ENCODE measurements at places on chromosomes 7 and 10.

GRCh38 chr7:133207687-133208086 is 45.2 kb upstream of the EXOC4 start:
- no peak for DNase-seq

GRCh38 chr10:24969841-24970281 is 17.5 kb upstream of the PRTFDC1 start:
- DNase-seq: no peak

GRCh38 chr7:90642978-90643377 is 46.9 kb downstream of the CDK14 start:
- DNase-seq: no peak

GRCh38 chr10:110409926-110410325 is 87.8 kb upstream of the DUSP5 start:
- DNase-seq: no peak

GRCh38 chr7:134104166-134104565 is 23.0 kb upstream of the LRGUK start:
- DNase-seq: no peak

GRCh38 chr10:63884426-63884825 is 363.2 kb downstream of the REEP3 start:
- DNase-seq: no peak

- no peak for DNase-seq
Observed at GRCh38 chr7:111092406-111093236, 1.7 kb downstream of the LRRN3 start.

DNA sequence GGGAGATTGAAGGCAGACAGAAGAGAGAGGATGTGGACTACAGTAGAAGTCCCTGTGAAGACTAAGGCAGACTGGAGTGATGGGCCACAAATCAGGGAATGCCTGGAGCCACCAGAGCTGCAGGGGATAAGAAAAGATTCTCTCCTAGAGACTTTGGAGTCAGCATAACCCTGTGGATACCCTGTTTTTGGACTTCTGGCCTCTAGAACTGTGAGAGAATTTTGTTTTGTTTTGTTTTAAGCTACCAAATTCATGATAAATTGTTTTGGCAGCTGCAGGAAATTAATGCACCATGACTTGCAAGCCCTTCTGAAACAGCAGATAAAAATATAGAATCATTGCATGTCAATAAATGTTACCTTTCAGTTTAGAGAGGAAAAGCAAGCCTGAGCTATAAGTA is 41.3 kb downstream of the INHBA start:
- no peak for DNase-seq

- no peak for DNase-seq
Observed at GRCh38 chr7:91267171-91267955, 3.1 kb downstream of the FZD1 start.

- no peak for DNase-seq
Observed at GRCh38 chr7:136016649-136017395, 39.7 kb upstream of the MTPN start.

GRCh38 chr7:110205899-110206298 is 885.0 kb upstream of the LRRN3 start:
- no peak for DNase-seq

- DNase-seq: no peak
Observed at GRCh38 chr10:103473261-103473671, 5.8 kb downstream of the CALHM3 start.

GRCh38 chr10:51659344-51659743 is 40.1 kb downstream of the CSTF2T start:
- DNase-seq: no peak

- no peak for DNase-seq
Observed at GRCh38 chr10:84548869-84549268, 220.5 kb downstream of the CCSER2 start.

- DNase-seq: no peak
Observed at GRCh38 chr7:153537271-153537670, 514.9 kb upstream of the DPP6 start.

DNA sequence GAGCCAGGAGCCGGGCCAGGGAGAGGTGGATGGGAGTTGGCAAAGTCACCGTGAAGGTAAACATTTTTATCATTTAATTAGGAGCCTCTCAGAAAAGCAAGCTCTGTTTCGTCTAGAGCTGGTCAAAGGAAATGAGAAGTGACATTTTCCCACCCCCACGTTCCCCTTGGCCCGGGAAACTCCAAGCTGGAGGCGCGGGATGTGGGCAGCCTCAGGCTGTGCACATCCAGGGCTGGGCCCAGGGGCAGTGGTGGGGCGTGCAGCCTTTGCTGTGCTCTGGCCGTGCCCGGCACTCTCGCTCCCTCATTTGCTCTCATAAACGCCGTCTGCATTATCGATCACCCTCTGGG is 135.6 kb upstream of the RET start:
- DNase-seq: no peak

- no peak for DNase-seq
Observed at GRCh38 chr7:91533996-91534395, 269.8 kb downstream of the FZD1 start.

DNA sequence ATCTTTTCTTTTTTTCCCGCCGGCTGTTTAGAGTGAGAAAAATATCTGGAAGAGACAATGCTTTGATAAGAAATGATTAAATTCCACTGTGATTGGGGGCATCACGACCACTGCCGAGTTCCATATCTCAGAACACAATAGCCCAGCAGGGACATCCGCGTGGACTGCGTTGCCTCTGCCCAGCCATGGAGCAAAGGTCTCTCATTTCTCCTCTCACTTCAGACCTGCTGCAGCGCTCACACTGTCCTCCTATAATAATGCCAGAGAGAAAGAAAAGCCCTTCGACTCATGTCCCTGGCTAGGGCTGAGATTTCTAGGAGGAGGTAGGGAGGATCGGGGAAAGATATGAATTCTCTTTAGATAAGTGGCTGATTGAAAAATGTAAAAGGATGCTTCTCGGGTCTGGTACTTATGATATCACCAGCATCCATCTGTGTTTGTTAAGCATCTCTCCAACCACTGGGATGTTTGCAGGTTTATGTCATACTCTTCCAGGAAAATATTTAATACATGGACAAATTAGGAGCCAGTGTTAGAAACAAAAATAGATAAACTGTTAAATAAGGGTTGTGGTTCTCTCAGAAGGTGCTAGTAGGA is 472.9 kb upstream of the AKR1E2 start:
- DNase-seq: no peak

GRCh38 chr10:84567133-84567532 is 238.7 kb downstream of the CCSER2 start:
- DNase-seq: no peak

DNA sequence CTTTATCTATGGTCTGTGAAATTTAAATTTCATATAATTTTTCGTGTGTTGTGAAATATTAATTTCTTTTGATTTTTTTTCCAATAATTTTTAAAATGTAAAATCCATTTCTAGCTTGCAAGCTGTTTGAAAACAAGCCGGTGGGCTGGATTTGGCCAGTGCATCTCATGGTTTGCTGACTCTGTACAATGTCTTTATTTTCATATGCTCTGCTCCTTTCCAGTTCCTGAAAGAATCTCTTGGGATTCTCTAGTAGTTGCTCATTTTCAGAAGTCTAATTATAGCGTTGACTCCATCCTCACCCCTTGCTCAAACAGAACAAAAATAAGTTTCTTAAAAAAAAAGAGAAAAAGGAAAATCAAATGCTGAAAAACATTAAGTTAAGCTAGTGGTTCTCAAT is 21.4 kb downstream of the UBN2 start:
- no peak for DNase-seq

DNA sequence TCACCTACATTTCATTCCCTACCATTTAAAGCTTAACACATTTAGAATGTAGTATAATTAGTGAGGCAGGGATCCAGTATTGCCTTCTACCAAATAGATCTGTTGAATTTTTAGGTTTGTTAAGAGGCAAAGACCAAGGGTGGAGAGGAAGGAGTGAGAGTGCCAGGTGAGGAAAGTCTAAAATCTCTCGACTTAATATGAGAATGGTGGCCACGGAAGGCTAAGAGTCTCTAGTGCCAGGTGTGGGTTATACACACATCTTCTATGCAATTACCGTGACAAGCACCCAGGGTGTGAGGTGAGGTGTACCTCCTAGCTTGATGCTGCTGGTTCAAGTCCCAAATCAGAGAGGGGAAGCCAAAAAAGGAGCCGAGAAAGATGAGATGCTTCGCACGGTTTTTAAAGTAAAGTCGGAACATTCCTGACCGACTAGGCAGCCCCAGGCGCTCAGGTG is 439 bp downstream of the IQUB start:
- no peak for DNase-seq

- no peak for DNase-seq
Observed at GRCh38 chr7:135980665-135981180, 3.6 kb upstream of the MTPN start.

DNA sequence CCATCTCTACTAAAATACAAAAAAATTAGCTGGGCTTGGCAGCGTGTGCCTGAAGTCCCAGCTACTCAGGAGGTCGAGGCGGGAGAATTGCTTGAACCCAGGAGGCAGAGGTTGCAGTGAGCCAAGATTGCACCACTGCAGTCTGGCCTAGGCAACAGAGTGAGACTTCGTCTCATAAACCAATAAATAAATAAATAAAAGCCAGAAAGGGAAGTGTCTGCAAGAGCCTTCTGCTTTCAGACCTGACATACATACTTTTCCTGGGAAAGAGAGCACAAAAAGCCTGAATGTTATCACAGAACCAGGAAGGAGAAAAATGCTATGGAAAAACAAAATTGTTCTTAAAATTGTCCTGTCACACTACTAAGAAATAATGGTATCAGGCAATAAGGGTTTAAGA is 4.1 kb upstream of the KIF5B start:
- no peak for DNase-seq

DNA sequence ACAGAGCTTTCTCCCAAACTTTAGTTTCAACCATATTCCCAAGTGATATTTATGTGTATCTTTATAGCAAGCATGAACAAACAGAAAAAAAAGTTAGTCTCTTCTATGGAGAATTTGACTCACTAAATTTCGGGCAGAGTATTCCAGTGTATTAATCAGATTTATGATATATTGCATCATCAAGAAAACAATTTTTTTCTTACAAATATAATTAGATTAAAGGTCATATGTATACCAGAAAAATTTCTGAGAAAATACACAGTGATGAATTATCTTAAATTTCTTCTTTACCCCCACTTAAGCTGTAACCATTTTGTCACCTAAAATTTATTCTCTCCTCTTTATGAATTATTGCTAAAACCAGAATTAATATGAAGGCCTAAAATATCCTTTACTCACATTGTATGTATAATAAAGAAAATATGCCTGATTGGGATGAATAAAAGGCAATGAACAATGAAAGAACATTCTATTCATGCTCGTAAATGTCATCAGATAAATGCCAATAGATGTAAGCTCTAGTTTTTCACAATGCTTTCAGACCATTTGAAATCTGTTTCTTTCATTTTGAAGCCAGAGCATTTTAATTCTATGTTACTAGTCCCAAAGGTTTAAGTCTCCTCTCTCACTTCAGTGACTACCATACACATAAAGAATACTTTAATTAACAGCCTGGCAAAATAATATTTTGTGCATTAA is 192.1 kb downstream of the HGF start:
- no peak for DNase-seq

- DNase-seq: no peak
Observed at GRCh38 chr7:159057647-159058046, 87.0 kb downstream of the VIPR2 start.

DNA sequence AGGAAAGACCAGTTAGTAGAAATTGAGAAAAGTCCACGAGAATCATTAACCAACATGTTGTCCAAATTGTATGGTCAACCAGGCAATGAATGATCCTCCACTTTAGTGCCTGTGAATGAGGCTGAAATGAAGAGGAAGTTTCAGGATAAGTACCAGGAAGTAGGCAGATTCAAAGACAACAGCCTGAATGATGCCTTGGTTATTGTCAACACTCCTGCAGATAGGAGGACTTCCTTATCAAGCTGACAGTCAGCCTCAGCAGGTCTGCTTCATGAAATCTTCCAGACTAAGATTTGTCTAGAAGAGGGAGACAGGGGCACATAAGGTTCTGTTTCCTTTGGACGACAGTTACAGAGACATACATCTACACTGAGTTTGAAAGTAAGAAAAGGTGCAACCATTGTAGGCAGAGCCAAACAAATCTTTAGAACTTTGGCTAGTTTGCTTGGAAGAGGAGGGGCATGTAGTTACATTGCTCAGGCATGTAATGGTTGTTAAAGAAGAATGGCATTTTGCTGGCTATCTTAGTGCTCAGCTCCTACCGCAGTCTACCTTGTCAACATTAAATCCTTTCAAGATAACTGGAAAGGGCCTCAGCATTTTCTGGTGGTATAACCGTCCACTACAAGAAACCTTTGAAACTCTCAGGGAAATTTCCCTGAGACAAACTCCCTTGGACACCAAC is 81.4 kb downstream of the ABI1 start:
- DNase-seq: no peak

DNA sequence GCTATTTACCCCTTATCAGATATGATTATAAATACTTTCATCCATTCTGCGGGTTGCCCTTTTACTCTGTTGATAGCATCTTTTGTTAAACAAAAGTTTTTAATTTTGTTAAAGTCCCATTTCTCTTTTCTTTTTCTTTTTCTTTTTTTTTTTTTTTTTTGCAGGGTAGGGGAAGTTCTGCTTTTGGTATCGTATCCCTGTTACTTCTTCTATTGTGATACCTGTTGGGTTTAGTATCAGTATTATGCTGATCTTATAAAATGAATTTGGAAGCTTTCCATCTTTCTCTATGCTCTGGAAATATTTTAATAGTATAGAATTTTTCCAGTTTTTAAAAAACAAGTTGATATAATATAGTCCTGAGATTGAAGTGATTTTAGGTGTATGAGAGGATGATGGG is 6.0 kb downstream of the CCNJ start:
- DNase-seq: no peak

DNA sequence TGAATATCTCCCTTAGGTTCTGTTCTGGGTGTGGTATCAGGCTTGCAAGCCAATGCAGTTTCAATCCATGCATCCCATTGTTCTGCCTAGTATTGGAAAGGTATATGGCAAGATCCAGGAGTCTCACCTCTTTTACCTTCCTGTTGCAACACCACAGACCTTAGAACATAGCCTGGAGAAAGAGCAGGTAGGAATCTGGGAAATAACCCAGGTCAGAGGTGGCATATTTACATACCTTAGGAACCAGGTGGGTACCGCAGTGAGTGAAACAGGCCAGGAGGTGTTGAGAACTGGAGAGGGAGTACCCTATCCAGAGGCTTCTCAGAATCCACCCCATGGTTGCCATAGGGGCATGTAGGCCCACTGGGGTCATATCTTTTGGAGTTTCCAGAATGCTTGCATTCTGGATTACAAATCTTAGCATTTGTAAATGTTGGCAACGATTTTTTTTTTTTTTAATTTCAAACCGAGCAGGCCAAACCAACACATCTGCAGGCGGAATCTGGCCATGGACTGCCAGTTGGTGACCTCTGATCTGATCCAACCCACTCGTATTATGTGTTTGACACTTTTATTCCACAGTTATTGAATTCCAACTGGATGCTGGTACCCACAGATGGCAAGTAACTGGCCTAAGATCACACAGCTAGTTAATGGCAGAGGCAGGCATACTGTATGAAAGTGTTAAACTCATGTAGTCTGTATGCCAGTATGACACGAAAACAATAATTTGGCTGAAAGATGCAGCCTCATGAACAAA is 180.3 kb upstream of the TCF7L2 start:
- DNase-seq: no peak

DNA sequence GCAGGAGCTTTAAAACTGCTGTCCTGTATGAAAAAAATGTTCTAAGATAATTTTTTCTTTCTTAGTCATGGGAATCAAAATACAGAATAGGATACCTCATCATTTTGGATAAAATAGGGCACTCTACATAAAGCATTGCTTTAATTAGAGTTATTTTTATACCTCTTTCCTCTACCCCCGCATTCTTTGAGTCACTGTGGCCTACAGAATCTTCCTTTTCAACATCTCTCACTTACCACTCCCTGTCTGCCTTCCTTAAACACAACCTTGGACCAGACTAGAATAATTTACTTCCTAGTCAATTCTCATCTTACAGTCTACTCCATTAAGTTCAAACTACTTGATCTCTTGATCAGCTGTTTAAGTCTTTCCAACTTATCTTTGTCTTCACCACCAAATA is 462.3 kb downstream of the PHTF2 start:
- no peak for DNase-seq

Data from stimulated activated CD4-positive, alpha-beta T cell treated with anti-CD3 and anti-CD28 coated beads, Interleukin-1b, Interleukin-23, amount 100 ng/mL, for 4 hours (primary cell).